HTR-8/SVneo (cell line): ENCODE measurements at places on chromosomes 6 and 20.

DNA sequence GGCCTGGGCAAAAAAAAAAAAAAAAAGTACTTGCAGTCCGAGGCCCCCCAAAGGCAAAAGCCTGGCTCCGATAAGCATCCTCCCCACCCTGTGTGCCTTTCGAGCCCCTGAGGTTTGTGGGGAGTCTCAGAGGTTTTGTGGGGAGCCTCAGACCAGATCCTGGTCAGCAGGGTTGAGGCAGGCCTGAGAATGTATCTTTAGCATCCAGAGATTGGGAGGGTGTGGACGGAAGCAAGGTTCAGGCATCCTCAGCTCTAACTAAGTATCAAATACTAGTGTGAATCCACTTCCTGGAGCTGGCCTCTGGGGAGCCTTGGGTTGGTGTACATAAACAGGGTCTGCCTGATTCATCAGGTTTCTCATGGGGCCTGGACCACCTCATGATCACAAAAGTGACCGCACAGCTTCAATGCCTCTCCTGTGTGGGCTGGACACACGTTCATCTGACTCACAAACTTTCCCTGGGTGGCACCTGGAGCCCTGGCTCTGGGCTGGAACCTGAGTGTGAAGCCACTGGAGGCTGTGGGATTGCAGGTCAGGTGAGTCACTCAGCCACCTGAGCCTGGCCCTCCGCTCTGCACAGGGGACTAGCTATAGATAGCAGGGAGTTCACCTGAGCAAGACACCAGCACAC, 24.4 kb downstream of the PCMTD2 start:
- no peak for DNase-seq

GRCh38 chr6:127842562-127842961, 58.3 kb downstream of the THEMIS start:
- no peak for DNase-seq

- no peak for DNase-seq
Measured at GRCh38 chr6:168180548-168181011, 101.6 kb upstream of the FRMD1 start.

DNA sequence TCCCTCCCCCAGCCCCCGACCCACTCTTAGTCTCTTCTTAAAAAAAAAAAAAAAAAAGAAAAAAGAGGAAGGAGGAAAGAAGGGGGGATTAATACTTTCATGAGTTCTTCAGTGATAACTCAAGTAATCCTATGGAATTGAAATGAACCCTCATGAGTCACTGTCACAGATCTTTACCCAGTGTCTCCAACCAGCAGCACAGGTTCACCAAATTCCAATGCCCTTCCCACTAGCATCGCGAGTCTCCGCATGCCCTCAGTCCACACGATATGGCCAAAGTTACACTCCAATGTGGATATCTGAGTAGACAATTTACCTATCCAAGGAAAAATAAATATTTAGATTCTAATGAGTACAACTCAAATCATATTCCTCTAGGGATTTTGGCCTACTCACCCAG, 74.5 kb downstream of the MDN1 start:
- no peak for DNase-seq

DNA sequence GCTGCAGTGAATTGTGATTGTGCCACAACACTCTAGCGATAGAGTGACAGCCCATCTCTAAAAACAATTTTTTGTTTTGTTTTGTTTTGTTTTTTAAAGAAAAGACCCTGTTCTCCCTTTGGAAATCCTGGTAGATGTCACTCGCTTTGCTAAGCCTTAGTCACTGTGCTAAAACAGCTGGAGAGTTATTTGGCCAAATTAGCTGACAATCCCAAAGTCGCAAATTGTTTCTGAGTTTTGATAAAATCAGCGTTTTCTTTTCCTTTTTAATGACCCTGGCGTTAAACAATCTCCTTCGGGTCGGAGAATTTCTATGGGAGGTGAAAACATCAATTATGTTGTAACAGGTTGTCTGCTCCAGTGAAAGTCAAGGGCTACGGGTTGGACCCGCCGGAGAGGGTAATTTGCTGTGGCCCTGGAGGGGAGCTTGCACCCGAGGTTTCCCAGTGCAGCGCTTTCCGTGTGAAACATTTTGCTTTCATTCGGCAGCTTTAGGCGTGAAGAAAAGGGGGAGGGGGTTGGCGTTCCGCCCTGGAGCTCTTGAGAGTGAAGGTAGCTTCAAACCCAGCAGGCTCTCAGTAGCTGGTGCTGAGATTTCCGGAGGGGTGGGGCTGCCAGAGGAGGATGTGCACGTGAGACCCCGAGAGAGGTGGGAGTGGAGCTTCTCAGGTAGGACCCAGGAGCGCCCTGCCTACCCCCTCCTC, 296.6 kb downstream of the PHACTR1 start:
- no peak for DNase-seq

- no peak for DNase-seq
Measured at GRCh38 chr20:37726971-37727956, 33.4 kb downstream of the CTNNBL1 start.

DNA sequence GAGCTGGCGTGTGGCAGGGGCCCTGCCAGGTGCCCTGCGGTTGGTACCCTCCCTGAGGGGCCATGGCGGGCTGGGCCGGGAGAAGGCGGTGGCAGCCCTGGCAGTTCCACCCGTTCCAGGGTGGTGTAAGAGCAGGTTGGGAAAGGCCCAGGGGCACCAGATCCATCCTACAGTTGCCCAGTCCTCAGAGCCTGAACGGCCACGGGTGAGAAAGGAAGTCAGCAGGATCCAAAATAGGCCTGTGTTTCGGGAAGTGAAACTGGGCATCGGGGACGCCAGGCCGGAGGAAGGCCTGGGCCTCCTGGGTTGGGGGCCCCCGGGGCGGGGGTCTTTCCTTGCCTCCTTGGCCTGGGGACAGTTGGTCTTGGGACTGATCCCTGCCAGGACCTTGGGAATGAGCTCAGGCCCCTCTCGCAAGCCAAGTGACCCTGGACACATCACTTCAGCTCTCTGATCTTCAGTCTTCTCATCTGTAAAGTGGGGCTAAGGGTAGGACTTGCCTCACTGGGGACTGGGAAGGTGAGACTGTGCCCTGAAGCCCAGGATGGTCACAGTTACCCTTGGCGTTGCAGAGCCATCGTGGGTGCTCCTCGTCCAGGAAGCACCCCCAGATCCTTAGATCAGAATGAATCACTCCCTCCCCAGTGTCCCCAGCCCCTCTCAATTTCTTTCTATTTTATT, 18.1 kb upstream of the NOL4L start:
- DNase-seq: no peak

GRCh38 chr20:23889775-23890187, 10.2 kb upstream of the CST5 start:
- DNase-seq: peak; percentile 21

DNA sequence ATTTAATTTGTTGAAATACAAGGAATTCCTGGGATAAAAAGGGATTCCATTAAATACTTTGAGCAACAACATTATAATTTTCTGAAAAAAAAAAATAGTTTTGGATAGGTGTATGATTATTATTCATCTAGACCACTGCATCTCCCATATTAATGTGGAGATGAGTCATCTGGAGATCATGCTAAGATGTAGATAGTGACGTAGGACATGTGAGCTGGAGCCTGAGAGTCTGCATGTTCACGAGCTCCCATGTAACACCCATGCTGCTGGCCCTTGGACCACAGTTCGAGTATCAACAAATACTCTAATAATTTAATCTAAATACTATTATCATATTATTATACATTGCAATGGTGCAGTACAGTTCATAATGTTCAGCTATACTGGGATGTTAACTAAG, 91.6 kb downstream of the EPM2A start:
- DNase-seq: no peak

- no peak for DNase-seq
Measured at GRCh38 chr6:56616967-56617366, 25.7 kb downstream of the DST start.
